ENCODE measurements at places on chromosomes 11 and 22.

GRCh38 chr11:34787895-34788294 lies 128.3 kb downstream of the APIP start:
- no peak for DNase-seq

GRCh38 chr22:35625763-35626432 lies 8.8 kb upstream of the MB start:
- no peak for DNase-seq

GRCh38 chr11:96112192-96113128 lies 188.6 kb upstream of the MTMR2 start:
- DNase-seq, result no peak

DNA sequence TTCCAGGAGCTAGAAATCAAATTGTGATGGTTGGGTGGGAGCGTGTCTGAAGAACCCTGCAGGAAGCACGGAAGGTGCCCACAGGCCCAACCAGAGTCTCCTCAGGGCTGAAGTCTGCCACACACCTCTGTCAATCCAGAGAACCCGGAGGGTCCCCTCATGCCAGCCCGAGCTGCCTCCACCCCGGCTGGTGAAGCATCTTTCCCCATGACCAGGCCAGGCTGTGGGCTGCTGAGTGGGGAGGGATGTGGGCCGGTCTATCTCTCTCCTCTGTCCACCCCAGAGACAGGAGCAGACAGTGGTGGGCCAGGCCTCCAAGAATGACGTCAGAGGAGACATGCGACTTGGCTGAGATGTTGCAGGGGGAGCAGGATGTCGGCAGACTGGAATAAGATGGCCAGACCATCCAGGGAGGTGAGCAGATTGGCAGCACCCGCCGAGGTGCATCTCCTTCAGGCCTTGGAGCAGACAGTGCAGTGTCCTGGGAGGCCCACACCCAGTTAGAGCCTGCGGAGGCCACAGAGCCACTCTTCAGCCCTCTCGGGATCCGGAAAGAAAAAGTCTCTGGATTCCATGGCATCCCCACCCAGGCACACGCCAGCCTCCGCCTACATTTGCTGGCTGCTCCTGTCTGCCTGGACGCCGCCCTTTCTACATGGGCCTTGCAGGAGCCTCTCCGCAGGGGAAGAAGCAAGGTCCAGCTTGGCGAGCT lies 1524.9 kb downstream of the BRD1 start:
- no peak for DNase-seq

DNA sequence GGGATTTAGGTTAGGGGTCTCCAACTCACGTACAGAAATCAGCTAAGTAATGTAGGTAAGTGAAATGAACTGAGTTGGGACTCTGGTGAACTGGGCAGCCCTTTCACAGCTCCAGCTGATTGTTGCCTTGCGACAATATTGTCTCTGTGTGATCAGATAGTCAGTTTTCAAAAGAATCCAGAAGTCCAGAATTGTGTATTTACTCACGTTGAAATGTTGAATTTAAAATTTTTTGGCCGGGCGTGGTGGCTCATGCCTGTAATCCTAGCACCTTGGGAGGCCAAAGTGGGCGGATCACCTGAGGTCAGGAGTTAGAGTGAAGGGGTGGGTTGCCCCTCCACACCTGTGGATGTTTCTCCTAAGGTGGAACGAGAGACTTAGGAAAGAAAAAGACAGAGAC lies 18.8 kb upstream of the WDR74 start:
- no peak for DNase-seq

DNA sequence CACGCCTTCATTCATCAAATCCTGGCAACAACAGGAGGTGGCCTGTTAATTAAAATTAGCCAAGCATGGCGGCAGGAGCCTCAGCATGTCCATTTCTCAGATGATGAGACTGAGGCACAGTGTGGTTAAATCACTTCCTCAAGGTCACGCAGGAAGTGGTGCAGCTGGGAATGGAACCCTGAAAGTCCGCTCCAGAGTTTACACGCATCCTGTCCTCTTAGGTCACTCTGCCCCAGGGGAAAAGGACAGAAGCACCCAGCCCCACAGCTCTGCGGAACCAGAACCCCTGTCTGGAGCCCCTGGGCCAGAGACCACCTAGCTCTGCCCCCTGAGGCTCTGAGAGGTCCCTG lies 19.6 kb downstream of the RPL3 start:
- DNase-seq, result peak; percentile 67

- no peak for DNase-seq
Measured at GRCh38 chr22:20530368-20531153, 23.2 kb downstream of the MED15 start.

DNA sequence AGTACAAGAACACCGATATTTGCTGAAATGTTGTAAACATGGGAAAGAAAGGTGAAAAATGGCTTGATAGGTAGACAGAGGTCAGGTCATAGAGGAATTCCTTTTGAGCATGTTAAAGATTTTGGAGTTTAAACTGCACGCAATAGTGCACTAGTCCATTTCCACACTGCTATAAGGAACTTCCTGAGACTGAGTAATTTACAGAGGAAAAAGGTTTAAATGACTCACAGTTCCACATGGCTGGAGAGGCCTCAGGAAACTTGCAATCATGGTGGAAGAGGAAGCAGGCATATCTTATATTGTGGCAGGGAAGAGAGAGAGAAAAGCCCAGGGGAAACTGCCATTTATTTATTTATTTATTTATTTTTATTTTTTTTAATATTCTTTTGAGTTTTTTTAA lies 5.0 kb downstream of the OR10A5 start:
- no peak for DNase-seq

- DNase-seq, result no peak
Measured at GRCh38 chr22:37179126-37179470, 8.9 kb downstream of the C1QTNF6 start.

- no peak for DNase-seq
Measured at GRCh38 chr11:1543606-1544263, 28.3 kb downstream of the DUSP8 start.

DNA sequence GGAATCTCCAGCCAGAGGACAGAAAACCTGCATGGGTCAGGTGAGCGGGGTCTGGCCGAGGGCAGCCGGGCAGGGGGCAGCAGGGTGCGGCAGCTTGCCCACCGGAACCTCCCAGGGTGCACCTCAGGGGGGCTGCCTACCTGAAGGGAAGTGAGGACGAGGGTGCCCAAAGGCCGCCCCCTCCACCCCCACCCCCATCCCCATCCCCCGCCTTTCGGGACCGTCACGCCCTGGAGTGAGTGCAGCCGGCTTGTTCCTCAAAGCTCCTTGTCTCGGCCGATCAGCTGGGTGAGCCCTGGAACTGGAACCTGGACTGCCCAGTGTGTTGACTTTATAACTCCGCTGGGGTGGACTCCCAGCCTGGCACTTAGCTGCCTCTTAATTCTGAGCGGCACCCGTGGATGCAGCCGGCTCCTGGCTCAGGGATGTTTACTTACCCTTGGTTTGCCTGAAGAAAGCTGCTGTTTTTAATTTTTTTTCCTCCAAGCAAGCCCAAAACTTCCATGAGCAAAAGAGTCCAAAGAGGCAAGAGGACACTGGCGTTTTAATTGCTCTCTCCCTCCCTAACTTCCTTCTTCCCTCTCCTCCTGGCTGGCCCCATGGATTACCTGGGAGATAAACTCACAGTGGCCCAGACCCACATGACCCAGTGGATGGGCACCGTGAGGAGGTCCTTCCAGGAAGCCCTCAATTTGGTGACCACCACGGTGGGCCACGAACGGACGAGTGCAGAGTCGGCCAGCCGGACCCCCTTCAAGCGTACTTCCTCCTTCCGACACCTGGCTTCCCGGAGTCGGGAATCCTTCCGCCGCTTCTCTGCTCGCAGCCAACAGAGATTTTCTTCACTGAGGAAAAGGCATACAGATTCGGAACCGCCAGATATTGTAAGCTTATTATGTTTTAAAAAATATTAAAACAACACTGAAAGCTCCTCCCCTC lies 87.8 kb upstream of the CRYBB3 start:
- peak; percentile 21 for DNase-seq

- DNase-seq, result no peak
Measured at GRCh38 chr22:46455446-46455845, 82.0 kb downstream of the CELSR1 start.

GRCh38 chr11:110165039-110165925 lies 72.1 kb downstream of the ZC3H12C start:
- no peak for DNase-seq

DNA sequence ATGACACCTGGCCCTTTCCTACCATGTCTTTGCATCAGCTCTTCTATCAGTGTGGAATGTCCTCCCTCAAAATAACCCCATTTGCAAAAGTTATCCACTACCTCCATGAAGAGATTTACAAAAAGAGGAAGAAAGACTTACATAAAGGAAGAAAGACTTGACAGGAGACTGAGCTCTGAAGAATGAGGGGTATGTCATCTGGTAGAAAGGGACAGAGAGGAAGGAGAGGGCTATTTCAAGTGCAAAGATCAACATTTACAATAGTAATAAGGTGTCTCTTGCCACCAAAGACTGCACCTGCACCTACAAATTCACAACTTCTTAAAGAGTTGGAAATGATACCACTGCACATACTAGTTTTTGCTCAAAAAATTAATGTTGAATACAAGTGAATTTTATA lies 18.2 kb downstream of the PAK1 start:
- no peak for DNase-seq

- DNase-seq, result peak; percentile 92
Measured at GRCh38 chr11:33039274-33040032, at the start of gene TCP11L1. TCP11L1 (plus strand) TSS chr11:33039572; CDS start chr11:33043774, 4,202 bp downstream.

DNA sequence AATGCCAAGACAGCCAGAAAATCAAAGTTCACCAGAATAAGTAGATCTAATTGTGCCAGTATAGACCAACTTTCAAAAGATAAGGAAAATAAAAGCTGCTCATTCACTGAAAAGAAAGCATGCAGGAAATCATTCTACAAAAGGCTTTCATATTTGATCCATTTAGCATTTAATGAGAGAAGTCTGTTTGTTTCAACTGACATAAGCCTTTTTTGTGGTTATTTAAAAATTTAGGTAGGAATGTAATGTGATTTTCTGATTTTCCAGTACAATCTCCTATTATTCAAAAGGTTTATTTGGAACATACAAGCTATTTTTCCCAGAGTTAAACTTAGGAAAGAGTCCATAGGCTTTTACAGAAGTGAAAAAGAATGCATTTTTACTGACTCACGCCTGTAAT lies 92.7 kb downstream of the SBF2 start:
- no peak for DNase-seq

- DNase-seq, result no peak
Measured at GRCh38 chr11:106958517-106959248, 59.6 kb downstream of the GUCY1A2 start.

- DNase-seq, result no peak
Measured at GRCh38 chr11:113470233-113470632, 5.0 kb downstream of the DRD2 start.

DNA sequence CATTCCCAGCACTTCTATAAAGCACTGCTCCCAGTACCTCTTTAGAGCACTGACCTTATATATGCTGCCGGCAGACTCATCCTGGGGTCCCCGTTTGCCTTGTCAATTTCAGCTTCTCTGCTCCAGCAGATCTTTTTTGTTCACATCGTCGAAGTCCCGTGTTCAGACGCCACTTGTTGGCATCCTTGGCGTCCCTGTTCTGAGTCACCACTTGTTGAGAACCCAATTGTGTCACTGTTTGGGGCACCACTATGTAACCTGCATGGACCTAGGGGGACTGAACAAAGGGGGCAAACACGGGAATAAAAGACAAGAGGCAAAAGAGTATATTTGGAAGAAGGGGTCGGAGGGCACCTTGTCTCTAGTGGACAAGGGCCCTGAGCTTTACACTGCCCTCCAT lies 25.5 kb downstream of the OR10A6 start:
- no peak for DNase-seq

DNA sequence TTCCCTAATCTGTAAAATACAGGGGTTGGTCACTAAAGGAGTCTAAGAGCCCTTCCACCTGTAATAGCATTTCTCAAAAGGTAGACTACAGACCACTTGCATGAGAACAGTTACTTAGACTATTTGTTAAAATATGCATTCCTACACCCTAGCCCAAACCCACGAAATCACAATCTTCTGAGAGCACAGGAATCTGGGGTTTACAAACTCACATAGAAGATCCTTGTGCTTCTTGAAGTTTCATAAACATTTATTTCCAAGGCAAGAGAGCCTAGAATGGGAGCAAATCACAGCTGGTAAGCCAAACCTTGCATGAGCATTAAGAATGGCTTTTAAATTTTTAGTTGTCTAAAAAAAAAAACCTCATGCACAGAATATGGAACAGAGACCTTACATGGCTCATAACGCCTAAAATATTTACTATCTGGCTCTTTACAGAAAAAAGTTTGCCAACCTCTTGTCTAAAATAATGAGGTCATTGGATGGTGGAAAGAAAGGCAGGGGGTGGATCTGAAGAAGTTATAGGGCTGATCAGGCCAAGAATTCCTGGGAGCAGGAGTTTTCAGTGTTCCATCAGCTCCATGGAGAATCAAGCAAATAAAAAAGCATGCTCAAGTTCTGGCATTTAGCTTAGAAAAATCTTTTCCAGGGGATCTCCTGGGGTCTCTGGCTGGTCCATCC lies 133.4 kb downstream of the CCDC34 start:
- no peak for DNase-seq

DNA sequence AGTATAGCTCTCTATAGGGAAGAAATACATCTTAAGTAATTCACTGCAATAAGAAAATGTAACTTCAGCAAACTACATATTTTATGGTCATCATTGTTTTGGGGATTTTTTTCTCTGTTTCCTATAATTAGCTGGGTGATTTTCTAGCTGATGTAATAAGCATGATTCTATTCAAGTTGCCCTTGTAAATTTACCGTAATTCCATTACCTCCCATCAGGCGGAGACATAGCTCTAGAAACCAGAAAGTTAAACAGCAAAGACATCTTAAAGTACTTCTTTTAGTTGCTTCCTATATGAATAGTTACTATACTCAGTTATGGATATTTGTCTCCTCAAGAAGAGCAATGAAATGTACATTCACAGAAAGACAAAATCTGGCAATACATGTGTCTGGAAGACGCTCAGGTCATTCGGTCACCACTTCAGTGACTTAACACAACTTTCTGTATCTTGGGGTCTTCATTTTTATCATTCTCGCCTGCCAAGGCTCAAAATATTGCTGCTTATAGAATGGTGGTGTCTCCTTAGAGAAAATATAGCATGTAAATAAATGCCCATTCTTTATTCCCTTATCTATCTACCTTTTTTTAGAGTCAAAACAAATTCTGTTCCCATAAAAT lies 239.9 kb upstream of the ZC3H12C start:
- DNase-seq, result no peak
